Brain pericyte (primary cell): ENCODE measurements at places on chromosomes 16 and 17.

GRCh38 chr17:8693328-8693727, 51.3 kb downstream of the CCDC42 start:
- no peak for DNase-seq

DNA sequence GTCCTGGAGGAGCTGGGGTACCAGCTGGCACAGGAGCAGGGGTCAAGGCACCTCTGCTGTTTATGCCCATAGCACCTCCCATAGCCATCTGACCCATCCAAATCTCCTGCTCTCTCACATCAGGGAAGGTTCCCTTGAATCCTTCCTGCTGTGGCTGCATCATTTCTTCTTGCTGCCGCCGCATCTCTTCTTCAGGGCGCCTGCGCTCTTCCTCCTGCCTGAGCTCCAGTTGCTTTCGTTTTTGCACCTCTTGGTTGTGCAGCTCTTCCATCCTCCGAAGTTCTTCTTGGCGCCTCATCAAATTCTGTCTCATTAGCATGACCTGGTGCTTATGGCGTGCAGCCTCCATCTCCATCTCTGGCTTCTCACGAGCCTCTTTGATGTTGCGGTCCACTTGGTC, 2.0 kb upstream of the NOB1 start:
- DNase-seq: no peak

GRCh38 chr17:5325851-5326250, 43.8 kb downstream of the RABEP1 start:
- no peak for DNase-seq

DNA sequence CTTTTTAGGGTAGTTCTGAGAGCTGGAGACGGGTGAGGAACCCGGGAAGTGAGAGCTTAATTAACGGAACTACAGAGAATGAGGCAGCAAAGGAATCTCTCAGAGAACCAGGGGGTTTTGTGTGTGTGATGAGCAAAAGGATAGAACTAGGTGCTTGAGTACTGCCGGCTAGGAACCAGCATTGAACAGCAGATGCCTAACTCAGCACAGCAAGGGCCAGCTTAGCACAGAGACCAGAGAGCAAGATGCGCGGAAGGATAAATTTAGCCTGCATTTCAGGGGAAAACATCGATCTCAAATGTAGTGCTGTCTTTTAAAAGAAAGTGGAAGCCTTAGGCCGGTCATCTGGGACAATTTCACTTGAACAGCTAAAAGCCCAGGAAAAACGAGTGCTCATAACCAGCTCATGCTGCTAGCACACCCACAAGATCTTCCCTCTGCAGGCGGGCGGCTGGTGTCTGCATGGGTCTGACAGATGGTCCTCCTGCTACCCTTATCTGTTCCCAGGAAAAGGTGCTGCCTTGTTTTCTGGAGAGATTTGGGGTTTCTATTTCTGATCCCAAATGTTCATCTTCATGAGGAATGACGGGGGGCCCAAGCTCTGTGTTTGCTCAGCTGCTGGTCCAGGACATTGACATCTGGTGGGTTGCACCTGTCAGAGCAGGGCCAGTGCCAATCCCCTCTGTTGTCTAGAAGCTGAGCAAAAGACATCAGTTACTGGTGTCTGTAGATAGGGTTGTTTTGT, 103.9 kb downstream of the SOCS1 start:
- no peak for DNase-seq

GRCh38 chr17:1997927-1998742, 27.0 kb downstream of the RTN4RL1 start:
- no peak for DNase-seq

DNA sequence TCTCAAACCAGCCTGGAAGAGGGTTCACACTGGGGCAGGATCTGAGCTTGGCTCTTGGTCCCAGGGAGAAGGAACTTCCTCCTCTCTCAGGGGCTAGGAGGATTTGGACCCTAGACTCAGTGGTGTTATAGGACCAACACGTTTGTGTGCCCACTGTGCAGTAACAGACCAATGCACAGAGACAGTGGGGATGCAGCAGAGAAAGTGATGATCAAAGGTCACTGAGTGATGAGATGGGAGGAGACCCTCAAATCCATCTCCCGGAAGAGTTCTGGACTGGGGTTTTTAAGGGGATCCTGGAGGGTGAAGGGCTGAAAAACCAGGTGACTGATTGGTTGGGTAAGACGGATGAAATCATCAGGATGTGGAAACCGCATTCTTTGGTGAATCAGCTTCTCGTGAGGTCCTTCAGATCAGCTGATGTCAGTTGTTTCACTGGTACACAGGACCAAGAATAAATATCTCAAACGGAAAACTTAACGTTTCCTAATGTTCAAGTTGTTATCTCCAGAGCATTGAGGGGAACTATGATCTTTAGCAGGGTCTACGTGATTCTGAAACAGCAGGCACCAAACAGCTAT, 3.3 kb upstream of the VAC14 start:
- DNase-seq: no peak

- no peak for DNase-seq
These were observed 12.2 kb downstream of the PIK3R5 start for GRCh38 chr17:8953156-8953885.

DNA sequence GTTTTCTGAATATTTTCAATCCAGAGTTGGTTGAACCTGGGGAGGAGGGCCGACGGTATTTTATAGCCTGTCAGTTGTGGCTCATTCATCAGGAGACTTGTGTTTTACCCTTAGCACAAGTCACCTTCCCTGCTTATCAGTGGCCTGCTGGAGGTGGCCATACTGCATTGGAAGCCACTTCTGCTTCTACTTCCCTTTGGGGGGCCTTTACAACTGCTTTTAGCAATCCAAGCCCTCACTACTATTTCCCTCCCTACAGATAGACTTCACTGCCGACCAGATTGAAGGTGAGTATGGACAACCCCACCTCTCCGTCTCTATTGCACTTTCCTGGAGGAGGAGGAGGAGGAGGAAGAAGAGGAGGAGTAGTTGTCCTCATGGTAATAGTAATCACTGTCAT, 4.4 kb downstream of the MYL4 start:
- no peak for DNase-seq

DNA sequence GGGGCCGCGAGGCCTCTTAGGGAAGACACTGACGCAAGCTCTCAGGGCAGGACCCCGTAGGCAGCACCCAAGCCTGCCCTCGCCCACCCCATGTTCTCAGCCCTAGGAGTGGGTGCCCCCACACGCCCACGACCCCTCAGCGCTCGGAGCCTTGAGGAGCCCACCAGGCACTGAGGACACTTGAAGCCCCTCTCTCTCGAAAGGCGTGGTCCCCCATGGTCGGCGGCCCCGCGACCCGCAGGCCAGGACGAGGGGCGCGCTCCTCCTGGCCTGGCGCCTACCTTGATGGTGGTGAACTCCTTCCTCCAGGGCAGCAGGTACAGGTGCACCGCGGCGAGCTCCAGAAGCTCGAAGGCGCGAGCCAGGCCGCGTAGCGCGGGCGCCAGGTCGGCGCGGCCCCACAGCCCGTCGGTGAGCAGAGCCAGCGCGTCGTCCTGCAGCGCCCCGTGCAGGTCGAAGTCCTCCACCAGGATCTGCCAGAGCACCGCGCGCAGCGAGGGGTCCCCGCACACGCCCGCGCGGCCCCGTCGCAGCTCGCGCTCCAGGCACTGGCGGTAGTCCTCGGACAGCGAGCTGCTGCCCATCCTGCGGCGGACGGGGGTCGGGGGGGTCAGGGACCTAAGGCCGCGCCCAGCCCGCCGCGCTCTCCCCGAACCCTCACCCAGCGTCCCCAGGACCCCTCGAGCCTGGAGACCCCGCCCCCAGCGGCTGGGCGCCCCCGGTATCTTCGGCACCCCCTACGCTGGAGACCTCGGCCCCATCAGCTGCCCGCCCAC, 668 bp downstream of the SPATA2L start:
- no peak for DNase-seq

DNA sequence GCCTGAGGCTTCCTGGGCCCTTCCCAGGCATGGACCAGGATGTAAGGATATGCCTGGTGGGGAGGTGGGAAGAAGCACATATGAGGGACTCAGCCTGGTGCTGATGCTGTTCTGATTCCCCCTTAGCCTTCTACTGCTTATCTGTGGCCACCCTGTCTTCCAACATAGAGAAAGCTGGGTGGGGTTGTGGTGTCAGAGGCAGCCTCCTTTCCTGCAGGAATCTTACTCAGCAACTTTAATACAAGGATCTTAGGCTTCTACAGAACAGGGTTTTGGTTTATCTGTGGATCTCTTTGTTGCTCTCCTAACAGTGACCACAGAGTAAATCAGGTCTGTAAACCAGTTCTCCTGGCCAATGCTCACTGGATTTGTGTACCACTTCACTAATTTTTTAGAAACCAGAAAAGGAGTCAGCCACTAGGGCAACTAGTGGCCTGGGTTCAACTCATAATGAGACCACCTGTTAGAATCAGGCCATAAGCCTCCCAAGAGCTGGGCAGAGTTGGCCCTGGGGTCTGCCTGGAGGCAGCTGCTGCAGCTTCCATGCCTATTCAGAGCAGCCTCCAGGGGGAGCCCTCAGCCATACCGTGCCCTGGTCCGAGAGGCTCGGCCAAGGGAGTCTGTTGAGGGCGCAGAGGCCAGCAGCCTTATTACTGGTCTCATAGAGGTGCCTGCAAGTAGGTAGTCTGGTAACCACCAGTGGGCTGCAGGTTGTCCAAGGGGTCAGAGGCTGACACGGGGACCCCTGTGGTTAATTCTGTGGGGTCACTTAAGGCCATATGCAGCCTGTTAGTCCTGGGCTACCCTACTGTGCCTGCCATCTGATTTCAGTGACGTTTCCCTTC, 7.1 kb downstream of the HAS3 start:
- no peak for DNase-seq

DNA sequence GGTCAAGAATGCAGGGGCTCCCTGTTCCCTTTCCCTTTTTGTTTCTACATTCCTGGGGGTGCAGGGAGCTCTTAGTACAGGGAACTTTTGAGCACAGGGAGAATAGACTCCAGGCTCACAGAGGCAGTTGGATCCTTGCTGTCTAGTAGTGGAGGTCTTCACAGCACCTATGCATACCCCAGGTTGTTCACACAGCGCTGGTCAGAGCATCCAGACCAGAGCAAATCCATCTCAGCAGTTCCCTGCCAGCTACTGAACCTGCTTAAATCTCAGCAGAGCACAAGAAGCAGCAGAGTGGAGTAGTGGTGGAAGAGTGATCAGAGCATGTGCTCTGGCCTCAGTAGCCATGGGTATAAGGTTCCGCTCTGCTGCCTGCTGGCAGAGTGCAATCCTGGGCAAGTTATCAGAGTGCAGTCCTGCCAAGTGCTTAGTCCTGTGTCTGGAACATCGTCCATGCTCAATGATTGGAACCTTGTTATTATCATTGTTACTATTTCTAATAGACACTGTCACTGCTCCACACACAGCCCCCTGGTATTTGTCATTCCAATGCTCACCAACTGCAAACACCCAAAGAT, 220.4 kb downstream of the CBLN1 start:
- no peak for DNase-seq

DNA sequence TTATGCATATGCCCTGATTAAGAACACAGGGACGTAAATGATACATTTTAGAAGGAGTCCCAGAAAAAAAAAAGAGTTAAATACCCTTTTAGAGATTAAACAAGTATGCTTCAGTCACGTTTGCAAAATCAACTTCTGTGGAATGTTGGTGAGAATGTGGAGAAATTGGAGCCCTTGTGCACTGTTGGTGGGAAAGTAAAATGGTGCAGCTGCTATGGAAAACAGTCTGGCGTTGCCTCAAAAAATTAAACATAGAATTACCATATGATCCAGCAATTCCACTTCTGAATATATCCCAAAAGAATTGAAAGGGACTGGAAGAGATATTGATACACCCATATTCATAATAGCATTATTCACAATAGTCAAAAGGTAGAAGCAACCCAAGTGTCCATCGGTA, 26.5 kb downstream of the RHBDL3 start:
- no peak for DNase-seq

DNA sequence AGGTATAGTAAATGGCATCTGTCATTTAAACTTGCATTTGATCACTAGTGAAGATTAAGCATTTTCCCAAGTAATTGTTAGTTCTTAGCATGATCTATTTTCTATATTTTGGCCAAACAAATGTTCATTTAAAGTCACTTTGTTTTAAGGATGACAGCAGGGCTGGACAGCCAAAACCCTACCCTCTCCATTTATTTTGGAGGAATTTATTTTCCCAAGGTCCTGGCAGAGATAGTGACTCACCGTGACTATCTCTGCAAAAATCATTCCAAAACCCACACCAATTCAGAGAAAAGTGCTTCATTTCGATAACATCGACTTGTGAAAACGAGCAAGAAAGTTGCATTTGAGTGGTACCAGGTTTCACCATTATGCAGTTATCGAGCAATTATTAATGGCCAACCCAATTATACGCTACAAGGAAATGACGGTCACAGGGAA, 665 bp upstream of the AKAP1 start:
- no peak for DNase-seq

GRCh38 chr17:2379489-2380225, 21.2 kb downstream of the MNT start:
- no peak for DNase-seq

DNA sequence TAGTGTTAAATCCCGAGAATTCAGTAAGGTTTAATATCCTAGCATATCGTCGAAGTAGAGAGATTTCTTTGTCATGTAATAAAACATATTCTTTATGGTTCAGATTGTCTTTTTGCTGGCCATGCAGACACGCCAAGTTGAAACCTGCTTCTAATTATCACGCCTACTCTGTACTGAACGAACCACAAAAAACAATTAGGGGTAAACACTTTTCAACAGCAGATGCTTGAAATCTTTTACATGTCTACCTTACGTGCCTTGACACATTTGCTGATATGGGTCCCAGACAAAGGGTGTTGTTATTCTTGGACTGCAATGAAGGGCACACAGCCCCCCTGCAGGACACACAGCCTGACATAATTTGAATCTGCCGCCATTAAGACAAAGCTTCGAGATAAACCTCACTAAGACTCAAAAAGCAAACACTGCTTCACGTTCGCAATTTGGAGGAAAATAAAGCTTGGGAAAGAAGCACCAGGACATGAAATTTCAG, 13.3 kb downstream of the WIPI1 start:
- DNase-seq: no peak

DNA sequence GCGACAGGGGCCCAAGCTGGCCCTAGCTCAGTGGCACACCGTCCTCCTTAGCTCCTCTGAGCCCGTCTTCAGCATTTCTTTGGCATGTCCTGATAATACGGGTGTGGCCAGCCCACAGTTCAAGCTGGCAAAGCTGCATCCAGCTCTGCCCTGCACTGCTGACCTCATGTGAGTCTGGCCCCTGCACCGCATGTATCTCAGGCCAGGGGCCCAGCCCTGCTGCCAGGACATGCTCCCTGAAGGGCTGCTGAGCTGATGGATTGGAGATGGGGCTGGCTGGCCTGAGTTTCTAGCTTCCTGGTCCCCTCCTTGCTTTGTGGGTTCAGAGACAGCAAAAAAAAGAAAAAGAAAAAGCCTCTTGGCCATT, 2.4 kb downstream of the DOC2B start:
- DNase-seq: no peak

GRCh38 chr17:21072745-21073197, 30.0 kb upstream of the USP22 start:
- DNase-seq: no peak
